ENCODE measurements at places on chromosomes 7 and 10.

DNA sequence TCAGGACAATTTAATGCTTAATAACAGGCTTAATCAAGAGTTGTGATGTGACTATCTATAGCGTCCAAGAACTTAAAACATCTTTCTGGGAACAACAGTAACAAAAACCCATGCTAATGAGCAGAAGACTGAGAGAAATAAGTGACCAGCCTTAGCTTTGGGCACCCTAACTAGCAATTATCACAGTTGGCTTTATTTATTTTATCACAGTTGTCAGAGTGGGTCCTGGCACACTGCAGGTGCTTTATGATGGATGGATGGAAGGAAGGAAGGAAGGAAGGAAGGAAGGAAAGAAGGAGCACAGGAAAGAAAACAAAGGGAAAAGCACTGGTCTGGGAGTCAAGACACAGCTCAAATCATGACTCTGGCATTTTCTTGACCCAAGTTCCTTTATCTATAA lies 181.1 kb downstream of the SKAP2 start:
- no peak for DNase-seq

- DNase-seq: no peak
Observed at GRCh38 chr10:92740762-92741161, 51.0 kb downstream of the HHEX start.

GRCh38 chr7:148447221-148447849 lies 143.2 kb upstream of the C7orf33 start:
- DNase-seq: no peak

DNA sequence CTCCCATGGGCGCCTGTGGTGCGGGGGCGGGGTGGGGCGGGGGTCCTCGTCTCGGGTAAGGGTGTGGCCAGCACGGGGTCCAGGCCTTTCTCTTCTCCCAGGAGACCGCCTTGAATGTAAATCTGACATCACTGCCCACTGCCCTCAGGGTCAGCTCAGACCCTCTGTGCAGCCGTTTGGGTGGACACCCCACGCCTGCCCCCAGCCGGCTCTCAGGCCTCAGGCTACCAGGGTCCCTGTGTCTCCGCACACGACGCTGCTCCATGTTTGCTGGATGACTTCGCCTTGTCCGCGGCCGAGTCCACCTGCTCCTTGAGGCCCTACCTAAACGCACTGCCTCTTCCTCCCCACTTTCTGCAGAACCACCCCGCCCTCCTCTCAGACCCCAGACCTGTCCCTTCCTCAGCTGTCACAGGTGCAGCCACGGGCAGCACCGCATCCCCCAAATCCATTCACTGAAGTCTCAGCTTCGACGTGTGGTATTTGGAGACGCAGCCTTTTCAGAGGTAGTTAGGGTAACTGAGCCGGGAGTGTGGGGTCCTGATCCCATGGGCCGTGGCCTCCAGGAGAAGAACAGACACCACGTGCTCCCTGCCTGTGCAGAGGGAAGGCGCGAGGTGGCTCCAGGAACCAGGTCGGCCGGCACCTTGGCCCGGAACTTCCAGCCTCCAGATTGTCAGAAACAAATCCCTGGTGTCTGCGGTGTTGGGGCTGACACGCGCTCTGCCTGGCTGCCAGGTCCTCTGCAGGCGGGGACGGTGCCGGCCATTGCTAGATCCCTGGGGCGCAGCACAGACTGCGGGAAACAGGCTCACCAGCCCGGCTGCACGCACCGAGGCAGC lies 97.4 kb upstream of the DIP2C start:
- no peak for DNase-seq

DNA sequence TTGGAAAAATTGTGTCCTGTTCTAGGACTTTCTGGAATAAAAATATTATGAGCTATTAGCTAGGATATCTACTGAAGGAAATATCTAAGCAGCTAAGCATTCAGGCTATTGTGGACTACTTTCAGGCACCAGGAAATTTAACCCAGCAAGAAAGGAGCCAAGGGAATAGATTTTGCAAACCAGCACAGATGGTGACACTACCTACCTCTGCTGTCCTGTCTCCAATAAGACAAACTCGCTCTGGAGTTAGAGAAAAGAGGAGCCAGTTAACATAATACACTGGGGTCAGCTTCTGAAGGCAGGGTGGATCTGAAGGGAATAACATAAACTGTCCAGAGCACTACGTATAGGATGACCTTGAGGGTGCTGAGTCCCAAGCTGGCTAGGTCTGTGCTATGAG lies 223.7 kb upstream of the PRSS58 start:
- DNase-seq: no peak

GRCh38 chr7:125424721-125425120 lies 495.1 kb upstream of the POT1 start:
- DNase-seq: no peak

DNA sequence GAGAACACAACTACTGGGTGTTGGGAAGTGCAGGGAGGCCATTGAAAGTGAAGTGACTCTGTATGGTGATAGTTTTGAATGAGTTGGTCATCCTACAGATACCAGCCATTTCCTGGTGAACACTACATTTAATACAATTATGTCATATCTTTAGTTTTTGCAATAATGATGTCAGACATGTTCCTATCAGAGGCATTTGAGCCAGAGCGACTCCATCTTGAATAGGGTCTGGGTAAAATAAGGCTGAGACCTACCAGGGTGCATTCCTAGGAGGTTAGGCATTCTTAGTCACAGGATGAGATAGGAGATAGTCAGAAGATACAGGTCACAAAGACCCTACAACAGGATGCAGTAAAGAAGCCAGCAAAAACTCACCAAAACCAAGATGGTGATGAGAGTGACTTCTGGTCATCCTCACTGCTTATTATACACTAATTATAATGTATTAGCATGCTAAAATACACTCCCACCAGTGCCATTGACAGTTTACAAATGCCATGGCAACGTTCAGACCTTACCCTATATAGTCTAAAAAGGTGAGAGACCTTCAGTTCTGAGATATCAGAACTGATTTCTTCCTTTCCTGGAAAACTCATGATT lies 28.2 kb downstream of the ADK start:
- DNase-seq: no peak

GRCh38 chr10:78042752-78043104 lies 9.1 kb downstream of the RPS24 start:
- no peak for DNase-seq

DNA sequence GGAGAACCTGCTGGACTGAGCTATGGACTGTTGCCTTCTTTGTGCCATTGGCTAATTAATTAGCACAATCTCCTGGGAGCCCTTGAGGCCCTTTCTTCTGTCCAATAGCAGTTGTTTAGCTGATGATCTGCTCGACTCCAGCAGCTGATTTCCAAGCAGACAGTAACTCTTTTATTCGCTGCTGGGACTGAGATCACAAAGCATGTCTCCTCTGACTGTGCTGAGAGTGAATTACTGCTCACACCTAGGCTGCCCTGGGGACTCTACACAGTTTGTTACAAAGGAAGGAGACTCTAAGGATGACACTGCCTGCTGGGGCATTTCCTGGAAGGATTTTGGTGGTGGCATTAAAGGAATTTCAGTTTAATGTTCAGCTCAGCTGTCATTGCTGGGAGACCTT lies 31.4 kb downstream of the CASP7 start:
- DNase-seq: no peak

DNA sequence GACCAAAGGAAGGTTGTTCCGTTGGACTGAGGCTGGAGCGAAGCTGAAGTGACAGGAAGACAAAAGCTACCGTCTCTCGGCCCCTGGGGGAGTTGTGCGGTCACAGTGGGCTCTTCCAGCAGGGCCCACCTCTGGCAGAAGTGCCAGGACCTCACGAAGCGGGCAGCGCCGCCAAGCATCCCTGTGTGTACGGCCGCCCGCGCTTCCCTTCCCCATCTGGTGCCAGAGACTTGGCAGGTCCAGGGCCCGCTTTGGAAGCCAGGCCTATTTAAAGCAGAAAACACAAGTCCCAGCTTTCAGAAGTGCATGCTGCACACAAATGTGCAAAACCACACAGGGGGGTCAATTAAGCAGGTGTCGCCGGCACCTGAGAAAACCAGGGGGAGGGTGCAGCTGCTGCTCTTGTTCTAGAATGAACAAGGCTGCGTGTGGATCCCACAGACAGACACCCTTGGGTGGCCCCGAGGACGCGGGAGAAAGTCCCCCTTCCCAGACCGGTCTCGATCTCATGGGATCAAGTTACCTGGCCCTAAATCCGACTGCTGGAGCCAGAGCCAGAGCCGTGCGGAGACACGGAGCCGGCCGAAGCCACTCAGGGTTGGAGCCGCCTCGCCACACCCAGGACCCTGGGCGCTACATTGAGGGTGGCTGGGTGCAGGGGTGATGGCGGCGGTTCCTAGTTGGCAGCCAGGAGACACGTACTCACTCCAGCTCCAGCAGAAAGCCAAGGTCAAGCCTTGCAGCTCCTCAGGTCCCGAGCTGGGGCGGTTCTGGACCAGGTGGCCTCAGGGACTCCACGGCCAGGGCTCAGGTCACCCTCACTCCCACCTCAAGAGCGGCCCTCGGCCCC lies 51.8 kb upstream of the PPP2R2D start:
- no peak for DNase-seq

GRCh38 chr7:36625247-36625646 lies 99.0 kb downstream of the AOAH start:
- DNase-seq: no peak

- no peak for DNase-seq
Observed at GRCh38 chr10:132845041-132845551, 59.1 kb upstream of the NKX6-2 start.

DNA sequence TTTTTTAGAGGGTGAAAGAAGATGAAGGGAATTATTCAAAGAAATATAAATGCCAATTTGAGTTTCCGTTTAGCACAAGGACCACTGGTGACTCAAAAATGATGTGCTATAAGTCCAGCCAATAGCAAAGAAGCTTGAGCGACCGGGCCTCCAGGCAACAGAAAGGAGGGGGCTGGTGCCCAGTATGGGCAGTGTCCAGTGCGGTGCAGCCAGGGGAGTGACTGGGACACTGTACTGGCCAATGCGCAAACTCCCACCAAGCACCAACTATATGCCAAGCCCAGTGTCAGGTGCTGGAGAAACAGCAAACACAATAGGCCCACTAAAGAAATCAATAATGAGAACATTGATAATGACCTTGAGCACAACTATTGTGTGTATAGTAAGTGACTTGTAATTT lies 10.2 kb upstream of the OPALIN start:
- DNase-seq: no peak

- DNase-seq: no peak
Observed at GRCh38 chr10:58104351-58104751, 163.3 kb downstream of the IPMK start.

GRCh38 chr7:55052741-55053427 lies 34.1 kb downstream of the EGFR start:
- DNase-seq: no peak

DNA sequence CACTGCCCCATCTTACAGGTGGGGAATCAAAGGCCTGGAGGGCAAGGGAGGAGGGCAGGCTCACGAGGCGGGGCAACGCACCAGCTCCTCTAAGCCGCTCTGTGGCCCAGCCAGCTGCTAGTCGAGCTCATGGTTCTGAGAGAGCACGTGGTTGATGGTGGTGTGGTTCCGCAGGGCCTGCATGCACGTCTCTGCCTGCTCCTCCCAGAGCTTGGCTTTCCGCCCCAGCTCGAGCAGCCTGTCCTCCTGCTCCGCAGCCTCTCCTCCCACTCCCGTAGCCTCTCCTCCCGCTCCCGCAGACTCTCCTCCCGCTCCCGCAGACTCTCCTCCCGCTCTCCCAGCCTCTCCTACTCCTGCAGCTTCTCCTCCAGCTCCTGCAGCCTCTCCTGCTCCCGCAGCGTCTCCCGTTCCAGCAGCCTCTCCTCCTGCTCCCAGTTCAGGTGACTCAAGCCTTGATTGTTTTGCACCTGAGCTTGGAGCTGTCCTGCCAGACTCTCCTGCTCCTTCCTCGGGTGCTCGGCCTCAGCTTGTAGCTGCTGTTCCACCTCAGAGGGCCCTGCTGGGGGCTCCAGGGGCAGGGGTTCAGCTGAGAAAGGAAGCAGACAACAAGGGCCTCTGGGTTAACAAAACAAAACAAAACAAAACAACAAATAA lies 19.1 kb upstream of the MTPAP start:
- no peak for DNase-seq

GRCh38 chr10:98528805-98529183 lies 82.1 kb upstream of the HPS1 start:
- DNase-seq: peak; percentile 3

- DNase-seq: no peak
Observed at GRCh38 chr7:108236681-108237415, 106.7 kb upstream of the LAMB4 start.

- no peak for DNase-seq
Observed at GRCh38 chr10:30343962-30344361, 5.1 kb downstream of the MTPAP start.

DNA sequence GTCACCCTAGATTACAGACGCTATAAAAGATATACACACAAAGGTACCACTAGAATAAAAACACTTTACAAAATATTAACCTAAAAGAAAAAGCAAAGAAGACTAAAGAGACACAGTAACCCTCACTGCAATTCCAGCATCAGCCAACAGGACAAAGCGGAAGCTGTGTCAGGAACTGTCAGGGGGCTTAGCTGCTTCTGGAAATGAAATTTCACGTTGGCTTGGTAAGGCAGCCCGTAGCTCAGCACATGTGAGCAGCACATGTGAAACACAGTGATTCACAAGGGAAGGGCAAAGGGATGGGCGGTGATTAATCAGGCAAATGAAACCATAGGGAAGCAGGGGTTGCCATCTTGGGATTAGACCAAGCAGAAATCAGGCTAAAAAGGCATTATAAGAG lies 195.4 kb downstream of the MGMT start:
- no peak for DNase-seq

DNA sequence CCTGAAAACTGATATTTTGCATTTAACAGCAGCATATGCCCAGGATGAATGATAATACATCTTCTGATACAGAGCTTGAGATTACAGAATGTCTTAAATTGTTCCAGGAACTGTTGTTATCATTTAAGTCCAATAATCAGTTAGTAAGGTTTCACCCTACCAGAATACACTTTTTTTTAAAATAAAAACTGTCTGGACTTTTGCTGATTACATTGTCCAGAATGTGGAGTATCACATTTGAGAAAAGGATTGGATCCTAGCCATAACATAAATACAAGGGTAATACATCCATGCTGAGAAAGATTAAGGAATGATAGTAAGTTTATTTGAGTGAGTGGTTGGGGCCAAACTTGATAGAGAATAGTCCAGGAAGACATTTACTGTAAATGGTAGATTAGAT lies 71.0 kb downstream of the SEPTIN7 start:
- no peak for DNase-seq

GRCh38 chr7:29270594-29271318 lies 76.2 kb downstream of the CHN2 start:
- no peak for DNase-seq

DNA sequence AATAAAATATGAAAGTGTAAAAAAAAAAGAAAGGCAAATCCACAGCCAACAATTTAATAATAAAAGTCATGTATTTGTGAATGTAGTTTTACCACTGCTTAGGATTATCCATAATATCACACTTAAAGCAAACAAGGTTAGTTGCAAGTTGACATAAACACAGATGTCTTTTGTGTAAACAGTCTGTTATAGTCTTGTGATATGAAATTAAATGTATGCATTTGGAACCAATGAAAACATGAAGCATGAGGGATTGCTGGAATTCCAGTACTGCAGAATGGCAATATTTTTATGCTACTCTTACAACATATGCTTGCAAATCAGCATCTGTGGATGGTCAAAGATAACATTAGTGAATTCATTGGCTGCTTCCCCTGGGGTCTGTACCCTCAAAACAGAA lies 148.1 kb downstream of the DNAJB9 start:
- DNase-seq: no peak

GRCh38 chr7:100726996-100727761 lies 6.2 kb upstream of the ZAN start:
- no peak for DNase-seq
